ENCODE measurements at places on chromosomes 2 and 18.

DNA sequence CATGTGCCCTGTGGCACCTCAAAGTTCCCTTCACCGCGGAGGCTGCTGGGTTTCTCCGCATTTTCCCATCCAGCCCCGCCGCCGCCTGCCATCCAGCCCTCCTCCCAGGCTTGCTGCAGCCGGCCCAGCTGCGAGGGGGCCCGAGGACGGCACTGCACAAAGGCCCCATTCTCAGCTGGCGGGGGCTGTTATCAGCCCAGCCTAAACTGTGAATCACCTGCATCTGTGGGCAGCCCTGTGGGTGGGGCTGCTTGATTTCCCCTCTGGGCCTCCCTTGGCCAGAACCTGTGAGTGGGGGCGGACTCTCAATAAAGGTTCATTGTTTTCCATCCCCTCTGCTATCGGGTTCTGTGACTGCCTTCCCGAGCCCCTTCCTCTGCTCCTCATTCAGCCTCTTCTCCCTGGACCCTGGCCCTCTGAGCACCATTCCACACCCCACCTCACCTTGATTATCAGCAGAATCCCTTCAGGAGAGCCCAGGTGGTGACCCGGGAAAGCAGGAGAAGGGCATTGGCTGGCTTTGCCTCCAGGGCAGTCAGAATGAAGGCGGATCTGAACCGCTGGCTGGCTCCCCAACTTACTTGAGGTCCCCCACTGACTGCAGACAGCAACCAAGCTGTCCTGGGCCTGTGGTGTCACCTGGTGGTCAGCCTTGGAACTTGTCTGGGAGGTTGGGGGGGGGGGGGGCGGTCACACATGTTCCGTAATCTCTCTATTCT is 204.5 kb downstream of the ZFP36L2 start:
- no peak for DNase-seq

DNA sequence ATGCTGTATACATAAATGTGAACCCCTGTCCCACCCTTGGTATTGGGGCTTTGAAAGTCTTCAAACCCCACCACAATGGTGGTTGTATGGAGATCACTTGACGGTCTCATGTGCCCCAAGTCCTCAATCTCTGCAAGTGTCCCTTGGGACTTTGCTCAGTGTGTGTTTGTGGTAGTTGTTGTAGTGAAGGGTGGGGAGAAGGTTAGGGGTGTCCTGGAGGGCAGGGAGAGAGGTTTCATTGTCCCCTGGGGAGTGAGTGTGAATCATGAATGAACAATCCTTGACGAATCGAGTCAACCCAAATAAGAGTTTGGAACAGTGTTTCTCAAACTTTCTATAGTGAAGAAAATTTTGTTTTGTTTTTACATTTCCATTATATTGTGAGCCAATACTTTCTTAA is 28.1 kb downstream of the COL4A3 start:
- DNase-seq: peak; percentile 83

DNA sequence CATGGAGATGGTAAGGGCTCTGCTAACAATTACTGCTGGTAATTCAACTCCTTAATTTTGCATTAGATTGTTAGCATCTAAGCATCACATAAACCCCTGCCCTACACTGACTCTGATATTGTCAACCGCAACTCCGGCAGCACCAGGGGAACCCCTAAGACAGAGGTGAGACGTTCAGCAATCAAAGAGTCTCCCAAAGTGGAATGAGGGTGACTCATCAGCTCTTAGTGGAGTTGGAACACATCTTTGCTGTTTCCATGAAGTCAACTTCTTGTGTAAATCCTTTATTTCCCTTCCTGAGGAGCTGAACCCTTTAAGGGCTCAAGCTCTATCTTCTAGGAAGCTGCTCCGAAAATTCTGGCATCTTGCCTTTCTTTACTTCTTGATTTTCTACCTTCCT is 52.1 kb downstream of the ABCG8 start:
- DNase-seq: peak; percentile 42

DNA sequence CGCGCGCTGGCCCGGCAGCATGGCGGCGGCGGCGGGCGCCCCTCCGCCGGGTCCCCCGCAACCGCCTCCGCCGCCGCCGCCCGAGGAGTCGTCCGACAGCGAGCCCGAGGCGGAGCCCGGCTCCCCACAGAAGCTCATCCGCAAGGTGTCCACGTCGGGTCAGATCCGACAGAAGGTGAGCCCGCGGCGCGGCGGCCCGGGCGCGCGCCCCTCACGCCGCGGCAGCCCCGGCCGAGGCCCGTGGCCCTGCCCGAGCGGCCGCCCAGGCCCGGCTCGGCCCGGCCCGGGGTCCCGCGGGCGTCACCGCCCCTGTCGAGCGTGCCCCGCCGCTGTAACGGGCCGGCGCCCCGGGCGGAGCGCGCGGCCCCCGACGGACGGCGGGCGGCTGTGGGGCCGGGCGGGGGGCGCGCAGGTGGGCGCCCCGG is 218 bp downstream of the DGKD start:
- DNase-seq: no peak
